Forelimb muscle (tissue), 1 donor: ENCODE measurements at places on chromosomes 11 and 22.

DNA sequence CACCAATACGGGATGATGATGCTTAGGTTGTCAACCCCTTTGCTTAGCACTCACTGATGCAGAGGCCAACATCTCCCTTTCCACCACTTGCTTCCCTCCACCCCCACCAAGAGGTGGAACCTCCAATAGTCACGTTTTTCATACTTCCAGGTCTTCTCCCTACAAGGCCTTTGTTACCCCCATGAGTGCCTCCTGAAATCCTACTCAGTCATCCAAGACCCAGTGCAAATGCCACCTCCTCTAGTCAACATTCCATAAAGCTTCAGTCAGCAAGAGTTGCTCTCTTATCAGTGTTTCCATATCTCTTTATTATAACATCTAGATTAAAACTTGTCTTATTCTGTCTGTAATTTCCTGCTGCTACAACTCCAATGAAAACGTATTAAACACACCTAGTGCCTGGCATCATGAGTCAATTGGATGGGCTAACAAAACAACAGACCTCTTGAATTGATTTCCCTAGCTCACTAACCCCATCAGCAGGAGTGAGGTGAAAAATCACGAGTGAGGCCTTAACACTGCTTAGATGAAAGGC lies 370.7 kb upstream of the CCDC90B start:
- no peak for DNase-seq

DNA sequence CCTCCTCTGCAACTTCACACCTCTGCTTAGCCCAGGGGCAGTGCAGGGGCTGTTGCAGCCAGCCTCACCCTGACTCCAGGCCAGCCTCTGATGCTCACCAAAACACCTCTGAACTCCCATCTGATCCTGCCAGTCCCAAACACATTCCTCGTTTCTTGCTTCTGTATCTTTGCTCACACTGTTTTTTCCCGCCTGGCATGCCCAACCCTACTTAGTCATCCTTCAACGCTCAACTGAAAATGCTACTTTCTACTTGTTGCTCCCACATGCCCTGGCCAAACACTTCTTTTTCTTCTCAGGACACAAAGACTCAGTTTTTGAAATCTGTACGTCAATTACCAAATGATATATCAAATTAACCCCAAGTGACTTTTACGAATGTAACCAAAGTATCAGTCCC lies 140.8 kb upstream of the ZBED5 start:
- no peak for DNase-seq

- no peak for DNase-seq
Observed at GRCh38 chr11:26985943-26986342, 8.0 kb upstream of the FIBIN start.

GRCh38 chr11:1274501-1274900 lies 34.9 kb downstream of the TOLLIP start:
- DNase-seq = no peak

- DNase-seq = no peak
Observed at GRCh38 chr22:38940811-38941384, 16.5 kb upstream of the APOBEC3A start.

DNA sequence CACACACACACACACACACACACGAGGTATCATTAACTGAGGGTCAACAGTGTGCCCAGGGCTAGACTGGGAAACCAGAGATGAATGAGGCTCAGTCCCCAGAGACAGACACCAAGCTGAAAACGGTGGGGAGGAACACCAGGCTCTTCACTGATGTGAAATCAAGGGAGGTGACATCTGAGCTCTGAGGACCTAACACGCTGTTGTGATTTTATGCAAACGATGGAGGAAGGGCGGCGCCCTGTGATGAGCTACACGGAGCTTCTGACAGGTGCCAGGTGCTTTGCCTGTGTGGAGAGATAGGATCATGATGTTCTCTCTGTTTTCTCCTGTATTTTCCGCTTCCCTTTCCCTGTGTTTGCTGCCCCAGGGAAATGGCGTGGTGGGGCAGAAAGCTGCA lies 6.5 kb upstream of the CYB5R3 start:
- DNase-seq = no peak

DNA sequence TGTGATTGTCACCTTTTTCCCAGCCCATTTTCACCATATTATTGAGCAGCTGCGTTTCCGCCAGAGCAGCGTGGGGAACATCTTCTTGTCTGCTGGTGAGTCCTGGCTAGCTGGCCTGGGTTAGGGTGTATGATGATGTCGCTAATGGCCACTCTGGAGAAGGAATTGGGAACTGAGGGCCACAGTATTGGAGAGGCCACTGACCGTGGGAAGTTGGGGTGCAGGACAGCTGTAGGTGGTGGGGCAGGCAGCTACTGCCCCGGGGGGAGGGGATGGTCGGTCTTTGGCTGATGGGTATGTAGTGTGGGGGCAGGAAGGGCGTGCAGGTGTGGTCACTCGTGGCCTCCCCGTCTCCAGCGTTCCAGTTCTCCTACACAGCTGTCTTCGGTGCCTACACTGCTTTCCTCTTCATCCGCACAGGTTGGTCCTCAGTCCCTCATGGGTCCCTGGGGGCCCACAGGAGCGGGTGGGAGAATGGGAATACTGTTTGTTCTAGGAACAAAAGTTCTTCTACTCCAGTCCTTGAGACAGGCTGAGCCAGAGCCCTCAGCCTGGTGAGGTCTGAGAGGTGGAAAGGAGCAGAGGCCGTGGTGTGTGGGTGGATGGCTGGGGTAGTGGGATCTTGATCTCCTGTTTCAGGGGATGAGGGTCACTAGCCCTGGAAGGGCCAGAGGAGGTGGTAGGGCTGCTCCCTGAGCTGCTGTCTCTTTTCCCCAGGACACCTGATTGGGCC lies 2.1 kb downstream of the RCE1 start:
- no peak for DNase-seq

DNA sequence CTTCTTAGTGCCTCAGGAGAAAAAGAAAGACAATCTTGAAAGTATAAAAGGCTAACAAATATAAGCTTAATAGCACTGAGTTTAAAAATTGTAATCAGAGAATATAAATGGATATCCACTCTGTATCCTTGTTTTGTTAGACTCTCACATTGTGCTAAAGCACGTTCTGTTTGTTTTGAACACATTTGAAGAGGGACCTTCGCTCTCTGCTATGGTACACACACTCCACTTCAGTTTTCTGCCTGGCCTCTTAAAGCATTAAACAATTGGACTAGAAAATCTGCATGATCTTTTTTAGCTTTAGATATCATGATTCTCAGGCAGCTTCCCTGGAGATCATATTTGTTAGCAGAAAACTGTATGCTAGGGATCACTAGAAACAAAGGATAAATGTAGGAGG lies 40.3 kb upstream of the PGR start:
- no peak for DNase-seq
